GM19239 (cell line): ENCODE measurements at places on chromosomes 3 and 15.

- DNase-seq = no peak
Measured at GRCh38 chr3:194990454-194991337, 280.3 kb downstream of the XXYLT1 start.

DNA sequence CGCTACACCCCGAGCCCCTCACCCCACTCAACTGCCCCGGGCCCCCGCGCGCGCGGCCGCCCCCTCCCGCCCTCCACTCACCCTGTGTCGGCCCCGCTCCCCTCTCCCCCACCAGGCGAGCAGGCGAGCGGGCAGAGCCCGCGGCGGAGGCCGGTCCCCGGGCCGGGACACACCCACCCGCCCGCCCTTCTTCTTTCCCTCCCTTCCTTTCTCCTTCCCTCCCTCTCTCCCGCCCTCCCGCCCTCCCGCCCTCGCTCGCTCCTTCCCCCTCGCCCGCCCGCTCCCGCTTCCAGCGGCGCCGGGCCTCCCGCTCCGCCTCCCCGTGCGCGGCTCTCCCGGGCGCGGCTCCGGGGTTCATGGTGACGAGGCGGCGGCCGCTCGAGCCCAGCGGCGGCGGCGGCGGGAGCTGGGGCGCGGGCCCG is at the start of gene CTDSPL:
TSS of gene CTDSPL (plus strand) at position 261 of the 422 bp plus-strand sequence. CDS start 320 bp downstream, outside the sequence.
- no peak for DNase-seq

DNA sequence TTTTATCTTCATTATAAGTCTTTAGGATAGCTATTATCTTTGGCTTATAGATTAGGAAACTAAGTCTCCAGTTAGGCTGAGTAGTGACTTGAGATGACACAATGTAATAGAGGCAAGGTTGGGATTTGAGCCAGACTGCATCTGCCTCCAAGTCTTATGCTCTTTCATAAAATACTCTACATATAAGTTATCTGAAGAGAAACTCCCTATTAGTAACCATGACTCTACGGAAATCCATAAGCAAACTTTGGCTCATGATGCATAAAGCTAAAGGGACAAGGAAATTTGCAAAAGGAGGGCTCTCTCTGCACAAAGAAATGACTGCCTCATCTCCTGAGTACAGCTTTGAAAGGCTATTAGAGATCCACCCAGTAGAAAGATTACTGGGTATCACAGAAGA is 77.6 kb upstream of the FRMD4B start:
- DNase-seq = no peak

DNA sequence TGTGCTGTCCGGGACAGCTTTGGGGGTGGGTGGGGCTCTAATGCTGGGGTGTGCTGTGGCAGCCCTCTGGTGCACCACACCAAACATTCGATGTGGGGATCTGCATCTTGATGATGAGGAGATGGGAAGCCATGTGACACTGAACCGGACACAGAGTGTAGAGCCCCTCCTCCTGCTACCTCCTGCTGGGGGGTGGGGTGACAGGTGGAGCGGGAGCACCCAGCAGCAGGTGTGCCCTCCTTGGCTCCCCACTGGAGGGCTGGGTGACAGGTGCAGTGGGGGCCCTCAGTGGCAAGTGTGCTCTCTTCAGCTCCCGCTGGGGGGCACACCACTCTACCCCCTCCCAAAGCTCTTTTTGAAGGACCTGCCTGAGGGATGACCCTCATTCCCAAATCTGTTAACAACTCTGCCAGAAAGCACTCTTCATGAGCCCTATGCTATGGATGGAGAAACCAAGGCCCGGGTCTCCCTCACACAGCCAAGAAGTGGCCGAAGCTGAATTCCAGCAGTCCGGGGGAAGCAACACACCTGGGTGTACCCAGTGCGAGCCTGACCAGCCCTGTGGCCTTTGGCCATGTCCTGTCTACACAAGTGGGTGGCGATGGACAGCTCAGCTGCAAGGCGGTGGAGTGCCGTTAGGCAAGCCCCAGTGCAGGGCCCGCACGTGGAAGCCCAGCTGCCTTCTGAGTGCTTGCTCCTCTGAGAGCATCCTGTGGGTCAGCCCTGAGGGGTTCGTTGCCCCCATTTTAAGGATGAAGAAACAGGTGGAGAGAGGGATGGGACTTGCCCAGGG is 609 bp upstream of the UROC1 start:
- no peak for DNase-seq

DNA sequence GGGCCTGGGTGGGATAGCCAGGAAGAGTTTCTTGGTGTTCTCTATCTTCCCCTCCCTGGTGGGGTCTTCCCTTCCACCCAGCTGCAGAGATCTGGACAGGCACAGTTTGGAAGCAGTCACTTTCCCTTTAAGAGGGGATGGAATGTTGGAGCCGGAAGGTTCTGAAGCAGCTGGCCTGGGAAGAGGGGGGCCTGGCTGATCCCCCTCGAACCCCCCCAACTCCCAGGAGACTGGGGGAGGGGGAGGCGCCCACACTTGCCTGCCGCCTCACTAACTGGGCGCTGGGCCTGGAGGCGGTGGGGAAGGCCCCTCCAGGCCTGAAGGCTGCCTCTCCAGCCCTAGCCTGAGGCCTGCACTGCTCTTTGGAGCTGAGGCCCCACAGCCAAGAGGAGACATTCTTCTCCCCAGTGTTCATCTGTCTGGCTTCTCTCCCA is 1.4 kb downstream of the DVL3 start:
- DNase-seq = no peak

DNA sequence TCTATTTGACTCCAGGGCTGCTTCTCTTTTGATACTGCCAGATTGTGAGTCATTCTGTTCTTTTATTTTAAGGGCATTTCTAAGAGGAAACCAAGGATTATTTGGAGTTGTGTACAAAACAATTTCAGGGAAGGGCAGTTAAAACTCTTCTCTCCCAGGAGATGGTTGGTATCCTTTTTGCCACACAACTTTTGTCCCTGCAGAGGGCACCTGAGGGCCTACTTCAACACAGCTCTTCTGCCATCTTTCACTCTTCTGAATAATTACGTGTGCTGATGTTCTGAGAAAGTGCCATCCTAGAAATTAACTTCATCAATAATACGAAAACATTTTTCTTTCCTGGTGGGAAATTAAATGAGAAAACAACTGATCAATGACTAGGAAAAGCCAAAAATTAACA is 75.7 kb upstream of the GADL1 start:
- no peak for DNase-seq

GRCh38 chr15:31605467-31605931 is 278.9 kb downstream of the KLF13 start:
- DNase-seq = no peak

DNA sequence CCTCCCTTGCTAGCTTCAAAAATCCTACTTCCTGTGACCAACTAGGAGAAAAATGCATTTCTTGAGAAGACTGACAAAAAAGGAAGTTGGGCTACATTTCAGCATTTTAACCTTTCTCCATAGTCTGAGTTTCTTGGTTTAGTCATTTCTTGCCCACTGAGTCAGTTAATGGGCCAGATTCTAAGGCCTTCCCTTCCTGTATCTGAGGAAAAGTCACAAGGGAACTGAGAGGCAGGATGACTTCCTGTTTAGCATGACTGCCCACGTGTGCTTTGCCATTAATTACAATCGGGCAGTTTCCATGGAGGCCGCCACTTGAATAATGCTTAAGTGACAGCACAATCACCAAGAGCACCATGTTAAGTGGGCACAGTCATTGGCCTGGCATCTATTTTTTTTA is 794.4 kb upstream of the LMCD1 start:
- no peak for DNase-seq
